EH (cell line): ENCODE measurements at places on chromosomes 16 and 17.
A peak's percentile ranks its signal among the peaks of the same experiment; 100 is the strongest.

DNA sequence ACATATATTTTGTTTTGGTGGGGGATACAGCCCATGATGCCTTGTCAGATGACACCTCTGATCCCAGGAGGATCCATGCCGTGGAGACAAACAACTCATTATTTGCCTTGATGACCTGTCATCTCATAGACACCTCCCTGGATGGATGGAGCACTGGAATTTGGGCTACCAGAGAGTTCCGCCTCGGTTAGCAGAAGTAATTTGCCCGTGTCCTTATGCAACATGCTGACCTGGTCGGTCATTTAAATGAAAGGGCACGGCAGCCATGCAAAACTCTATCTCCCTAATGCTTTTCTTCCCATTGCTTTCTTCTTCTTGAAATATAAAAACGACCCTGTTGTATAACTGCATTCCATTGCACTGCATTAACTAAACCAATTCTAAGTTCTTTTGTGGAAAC, 145.3 kb downstream of the GRIN2A start:
- no peak for DNase-seq

DNA sequence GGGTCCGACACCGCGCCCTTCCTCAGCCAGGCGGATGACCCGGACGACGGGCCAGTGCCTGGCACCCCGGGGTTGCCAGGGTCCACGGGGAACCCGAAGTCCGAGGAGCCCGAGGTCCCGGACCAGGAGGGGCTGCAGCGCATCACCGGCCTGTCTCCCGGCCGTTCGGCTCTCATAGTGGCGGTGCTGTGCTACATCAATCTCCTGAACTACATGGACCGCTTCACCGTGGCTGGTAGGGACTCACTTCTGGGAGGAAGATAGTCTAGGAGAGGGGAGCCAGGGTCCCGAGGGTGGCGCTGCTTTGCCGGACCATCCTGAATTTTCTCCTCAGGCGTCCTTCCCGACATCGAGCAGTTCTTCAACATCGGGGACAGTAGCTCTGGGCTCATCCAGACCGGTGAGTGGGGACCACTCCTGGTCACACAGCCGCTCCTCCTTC, 601 bp downstream of the SPNS1 start:
- DNase-seq = no peak

GRCh38 chr17:48636177-48637018, 10.2 kb upstream of the HOXB9 start:
- DNase-seq = peak; percentile 48

GRCh38 chr16:12178251-12178990, 201.9 kb downstream of the SNX29 start:
- peak; percentile 57 for DNase-seq

DNA sequence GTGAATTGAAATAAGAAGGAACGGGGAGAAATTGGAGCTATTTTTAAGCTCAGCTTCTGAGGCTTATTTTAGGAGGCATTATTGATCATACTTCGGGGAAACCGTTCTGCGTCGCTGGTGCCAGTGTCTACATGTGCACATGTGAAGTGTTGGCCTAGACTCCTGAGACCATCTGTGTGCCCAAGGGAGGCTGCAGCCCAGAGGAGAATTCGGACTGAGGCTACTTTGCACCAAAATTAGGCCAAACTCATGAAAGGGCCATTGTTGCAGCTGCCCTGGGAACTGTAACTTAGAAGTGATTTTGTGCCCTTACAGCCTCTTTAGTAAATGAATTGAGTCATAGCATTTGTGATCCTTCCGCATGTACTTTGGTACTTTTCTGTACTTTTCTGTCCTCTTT, 102.0 kb upstream of the NOL11 start:
- no peak for DNase-seq

GRCh38 chr16:79635488-79635887, 35.0 kb upstream of the MAF start:
- DNase-seq = no peak

DNA sequence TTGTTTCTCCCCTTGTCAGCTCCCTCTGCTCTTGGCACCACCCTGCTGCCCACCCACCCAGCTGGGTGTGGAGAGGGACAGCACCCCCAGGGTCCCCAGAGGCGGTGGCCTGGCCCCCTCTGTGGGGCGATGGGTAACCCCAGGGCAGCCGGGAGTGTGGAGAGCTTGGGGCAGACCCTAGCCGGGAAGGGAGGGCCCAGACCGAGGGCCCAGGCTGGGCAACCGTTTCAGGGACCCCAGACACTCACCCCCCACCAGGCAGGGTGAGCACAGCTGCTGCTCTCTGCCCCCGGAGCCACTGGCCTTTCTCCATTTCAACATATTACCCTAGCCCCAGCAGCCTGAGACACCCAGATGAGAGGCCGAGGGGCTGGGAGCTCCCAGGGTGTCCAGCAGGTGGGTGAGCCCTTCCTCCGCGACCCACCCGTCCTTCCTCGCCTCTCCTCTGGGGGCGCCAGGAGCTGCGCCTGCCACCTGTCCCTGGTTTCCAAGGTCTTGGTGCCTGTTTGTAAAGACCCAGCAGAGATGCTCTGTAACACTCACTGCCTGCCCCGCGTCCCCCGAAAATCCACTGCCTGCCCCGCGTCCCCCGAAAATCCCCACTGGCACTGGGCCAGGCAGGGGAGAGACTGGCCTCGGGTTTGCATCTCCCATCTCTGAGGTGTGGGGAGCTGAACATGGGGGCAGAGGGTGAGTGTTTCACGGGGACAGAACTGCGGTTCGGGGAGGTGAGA, 45.4 kb downstream of the BAHCC1 start:
- DNase-seq = peak; percentile 18

DNA sequence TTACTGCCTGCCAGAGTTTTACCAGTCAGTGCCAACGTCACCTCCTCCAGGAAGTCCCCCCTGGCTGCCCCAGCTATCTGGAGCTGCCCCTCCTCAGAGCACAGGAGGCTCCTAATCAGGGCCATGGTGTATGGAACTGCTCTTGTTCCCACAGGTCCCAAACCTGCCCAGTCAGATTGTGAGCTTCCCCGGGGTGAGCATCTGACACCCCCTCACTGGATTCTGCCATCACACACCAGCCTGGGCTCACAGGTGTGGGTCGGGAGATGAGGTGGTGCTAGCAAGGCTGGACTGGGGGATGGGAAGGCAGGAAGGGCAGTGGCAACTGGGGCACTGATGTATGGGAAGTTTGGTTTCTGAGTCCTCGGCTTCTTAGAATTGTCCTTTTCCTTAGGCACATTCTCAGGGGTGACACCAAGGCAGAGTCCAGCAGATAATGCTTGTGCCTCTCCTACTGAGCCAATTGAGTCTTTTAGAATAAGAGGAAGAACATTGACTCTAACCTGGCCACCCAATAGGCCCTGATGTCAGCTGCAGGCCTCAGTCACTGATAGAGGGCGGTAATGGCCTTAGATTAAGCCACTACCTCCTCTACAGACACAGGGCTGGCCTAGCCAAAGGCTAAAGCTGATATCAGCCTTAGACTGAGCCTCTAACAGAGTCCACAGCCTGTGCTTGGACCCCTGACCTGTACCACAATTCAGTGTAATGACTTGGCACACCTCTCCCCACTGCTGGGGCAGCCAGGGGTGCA, 107.9 kb downstream of the WSCD1 start:
- DNase-seq = no peak

GRCh38 chr17:75059369-75060345, 12.6 kb downstream of the KCTD2 start:
- DNase-seq = peak; percentile 83

DNA sequence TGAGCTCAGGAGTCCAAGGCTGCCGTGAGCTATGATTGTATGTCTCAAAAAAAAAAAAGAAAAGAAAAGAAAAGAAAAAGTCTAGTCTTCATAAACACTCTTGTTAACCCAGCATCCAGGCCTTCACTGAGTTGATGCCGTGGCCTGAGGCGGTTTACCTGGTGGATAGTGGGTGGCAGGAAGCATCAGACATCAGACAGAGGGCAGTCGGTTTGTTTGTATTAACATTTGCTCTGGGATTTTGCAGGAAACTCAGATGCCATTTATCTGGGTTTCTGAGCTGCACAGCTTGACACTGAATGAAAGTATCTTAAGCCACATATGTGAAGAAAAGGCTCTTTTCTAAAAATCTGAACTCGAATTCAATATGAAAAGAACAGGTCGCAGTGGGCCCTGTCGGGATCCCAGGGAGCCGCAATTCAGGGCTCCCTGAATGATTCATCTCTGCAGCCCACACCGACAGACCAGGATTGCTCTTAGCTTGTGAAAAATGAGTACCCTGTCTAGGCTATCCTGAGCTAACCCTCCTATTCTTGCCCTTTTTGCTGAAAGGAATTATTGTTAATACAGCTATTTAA, 1.1 kb upstream of the DBNDD1 start:
- peak; percentile 15 for DNase-seq

GRCh38 chr17:31854672-31855071, 4.4 kb downstream of the COPRS start:
- no peak for DNase-seq
